Activated CD8-positive, alpha-beta memory T cell treated with anti-CD3 and anti-CD28 coated beads for 24 hours (primary cell): ENCODE measurements at places on chromosomes 11 and 22.

- no peak for DNase-seq
Measured at GRCh38 chr11:131198161-131199014, 172.0 kb upstream of the NTM start.

DNA sequence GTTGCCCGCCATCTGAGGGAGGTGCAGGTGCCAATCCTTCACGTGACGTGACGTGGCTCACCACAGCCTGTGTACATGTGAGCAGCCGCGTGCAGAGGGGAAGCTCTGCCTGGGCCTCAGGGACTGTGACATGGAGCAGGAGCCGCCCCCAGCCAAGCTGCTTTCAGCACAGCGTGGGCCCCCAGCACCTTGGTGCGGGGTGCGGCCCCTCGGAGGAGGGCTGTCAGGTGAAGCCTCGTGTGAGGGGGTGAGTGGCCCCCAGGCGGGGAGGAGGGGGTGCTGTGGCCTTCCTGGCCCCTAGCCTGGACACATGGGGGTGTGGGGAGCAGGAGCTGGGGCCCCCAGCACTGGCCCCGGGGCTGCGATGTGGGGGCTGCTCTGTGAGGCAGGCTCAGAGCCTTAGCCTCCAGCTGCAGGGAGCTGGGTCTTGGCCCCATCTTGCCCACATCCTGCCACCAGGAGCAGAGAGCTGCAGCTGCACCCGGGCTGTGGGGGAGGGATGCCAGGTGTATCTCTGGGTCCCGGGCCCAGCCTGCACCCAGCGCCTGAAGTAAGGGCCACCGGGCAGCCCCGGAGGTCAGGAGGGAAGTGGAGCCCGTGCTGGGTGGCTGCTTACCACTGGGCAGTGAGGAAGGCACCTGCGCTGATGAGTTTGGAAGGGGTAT is at the start of gene ADORA2A:
Gene ADORA2A (plus strand): TSS at position 100 of the 665 bp plus-strand sequence. CDS start 5,806 bp downstream, outside the sequence.
- peak; percentile 89 for DNase-seq

DNA sequence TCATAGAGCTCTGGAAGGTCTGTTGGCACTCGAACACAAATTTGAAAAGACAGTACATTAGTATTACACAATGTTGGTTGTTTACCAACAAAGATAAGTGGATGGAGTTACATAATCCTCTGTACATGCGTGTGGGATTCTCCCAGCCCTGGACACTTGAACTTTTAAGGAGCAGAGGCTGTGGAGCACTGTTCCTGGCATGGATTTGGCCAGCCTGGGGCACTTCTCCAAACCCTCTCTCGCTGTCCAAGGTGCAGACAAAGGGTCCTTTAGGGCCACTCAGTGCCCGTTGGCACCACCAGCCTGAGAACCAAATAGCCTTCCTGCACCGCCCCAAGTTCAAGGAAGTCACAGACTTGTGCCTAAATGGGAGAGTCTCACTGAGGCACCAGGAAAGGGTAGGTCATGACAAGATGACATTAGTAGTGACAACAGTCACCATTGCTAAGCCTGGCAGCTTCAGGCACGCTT is 1.6 kb upstream of the ANO1 start:
- DNase-seq: no peak

DNA sequence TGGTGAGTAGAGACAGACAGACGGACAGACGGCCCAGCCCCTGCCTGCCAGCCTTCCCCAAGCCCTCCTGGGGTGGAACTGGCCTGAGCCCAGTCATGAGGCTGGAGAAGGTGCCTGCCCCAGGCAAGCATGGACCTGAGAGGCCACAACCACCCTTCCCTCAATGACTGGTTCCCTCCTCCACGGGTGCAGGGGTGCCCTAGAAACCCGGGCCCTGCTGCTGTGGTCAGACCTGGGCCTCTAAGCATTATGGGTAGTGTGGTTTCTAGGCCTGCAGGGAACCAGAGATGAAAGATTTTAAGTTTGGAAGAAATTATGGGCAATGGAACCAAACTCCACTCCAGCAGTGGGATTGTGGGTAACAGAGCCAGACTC is 13.5 kb downstream of the RHBDD3 start:
- no peak for DNase-seq

DNA sequence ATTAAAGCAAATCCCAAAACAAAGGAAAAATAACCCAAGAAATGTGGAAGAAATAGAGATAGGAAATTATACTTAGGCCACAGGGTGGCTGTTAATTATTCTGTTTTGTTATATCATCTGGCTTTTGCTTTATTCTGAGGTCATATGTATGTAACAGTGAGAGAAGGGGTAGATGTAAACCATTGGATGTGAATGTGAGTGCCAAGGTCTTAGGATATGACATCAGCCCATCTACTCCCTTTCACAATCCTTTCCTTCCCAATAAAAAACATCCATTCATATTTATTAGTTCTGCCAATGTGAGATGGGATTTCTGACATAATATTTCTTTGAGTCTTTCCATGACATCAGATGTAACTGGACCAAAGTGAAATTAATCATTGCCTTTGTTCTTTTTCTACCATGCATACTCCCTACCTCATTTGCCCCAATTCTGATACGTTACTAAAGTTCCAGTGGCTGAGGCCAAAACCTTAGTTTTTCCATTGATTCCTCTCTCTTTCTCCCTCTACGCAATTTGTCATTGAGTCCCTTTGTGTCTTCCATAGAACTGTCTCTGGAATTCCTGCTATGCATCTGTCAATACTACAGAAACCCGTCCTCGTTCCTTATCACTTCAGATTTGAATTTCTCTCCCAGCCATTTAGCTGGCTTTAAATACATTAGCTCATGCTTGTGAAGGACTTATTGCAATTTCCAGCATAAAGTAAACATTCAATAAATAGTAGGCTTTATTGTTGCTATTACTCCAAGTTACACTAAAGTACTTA is 170.3 kb downstream of the ARHGAP42 start:
- DNase-seq: no peak

DNA sequence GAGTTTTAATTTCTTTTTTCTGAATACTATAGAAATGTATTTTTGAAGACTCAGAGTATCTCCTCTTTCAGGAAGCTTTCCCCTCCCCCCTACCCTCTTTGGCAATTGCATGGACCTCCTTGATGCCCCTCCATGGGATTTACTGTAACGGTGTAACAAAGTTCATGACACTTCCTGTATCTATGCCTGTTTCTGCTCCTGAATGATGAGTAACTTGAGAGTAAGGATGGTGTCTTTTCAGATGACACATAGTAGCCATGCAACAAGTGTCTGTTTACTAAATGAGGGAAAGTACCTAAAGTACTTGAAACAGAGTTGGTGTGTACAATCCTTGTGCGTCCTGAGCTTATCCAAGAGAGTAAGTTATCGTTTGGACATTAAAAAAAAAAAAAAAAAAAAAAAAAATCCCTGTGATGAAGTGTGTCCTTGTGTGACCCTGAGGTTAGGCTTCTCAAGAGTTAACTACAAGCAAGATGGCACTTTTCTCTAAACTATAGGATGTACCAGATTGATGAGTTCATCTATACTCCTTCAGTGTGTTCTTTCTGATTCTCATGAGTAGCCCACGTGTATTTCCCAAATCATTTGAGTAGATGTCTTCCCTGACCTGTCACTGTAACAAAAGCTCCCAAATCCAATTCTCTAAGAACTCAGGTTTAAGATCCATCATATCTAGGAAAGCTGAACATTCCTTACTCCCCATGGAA is 7.4 kb downstream of the ETS1 start:
- DNase-seq: no peak

DNA sequence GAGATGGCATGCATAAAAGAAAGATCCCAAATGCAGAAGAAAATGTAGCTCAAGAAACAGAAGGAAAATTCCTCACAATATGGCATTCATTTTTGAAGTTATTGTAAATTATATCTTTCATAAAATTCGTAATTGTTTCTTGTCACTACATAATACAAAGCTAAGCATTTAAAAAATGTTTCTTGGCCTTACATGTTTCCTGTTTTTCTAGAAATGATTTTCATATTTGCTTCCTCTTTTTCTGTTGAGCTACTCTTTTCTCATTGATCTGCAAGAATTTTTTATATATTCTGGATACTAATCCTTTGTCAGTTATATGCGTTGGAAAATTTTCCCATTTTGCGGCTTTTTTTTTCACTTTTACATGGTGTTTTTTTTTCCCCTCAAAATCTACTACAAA is 48.0 kb downstream of the ENTHD1 start:
- no peak for DNase-seq
